ENCODE measurements at places on chromosomes 2 and 18.

GRCh38 chr2:206323486-206323885 is 49.0 kb downstream of the ZDBF2 start:
- no peak for DNase-seq

DNA sequence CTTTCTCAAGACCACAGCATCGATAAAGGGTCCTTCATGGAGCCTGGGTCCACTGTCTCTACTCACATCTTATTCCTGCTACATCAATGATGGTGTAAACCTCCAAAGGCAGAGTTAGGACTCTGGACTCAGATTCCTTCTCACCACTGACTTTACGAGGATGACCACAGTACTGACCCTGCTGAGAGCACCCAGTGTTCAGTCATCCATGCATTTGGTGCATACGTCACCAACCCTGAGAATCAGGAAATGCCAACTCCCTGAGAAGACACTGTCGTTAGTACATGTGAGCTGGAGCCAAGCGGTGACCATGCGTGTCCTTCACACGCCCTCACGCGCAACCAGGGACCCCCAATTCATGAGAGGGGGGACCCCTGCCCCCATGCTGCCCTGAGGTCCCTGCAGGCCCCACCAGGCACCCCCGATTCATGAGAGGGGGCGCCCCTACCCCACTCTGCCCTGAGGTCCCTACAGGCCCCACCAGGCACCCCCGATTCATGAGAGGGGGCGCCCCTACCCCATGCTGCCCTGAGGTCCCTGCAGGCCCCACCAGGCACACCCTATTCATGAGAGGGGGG is 178.4 kb upstream of the TPO start:
- no peak for DNase-seq

- no peak for DNase-seq
Measured at GRCh38 chr18:74791501-74792194, 194.0 kb downstream of the ZNF407 start.

DNA sequence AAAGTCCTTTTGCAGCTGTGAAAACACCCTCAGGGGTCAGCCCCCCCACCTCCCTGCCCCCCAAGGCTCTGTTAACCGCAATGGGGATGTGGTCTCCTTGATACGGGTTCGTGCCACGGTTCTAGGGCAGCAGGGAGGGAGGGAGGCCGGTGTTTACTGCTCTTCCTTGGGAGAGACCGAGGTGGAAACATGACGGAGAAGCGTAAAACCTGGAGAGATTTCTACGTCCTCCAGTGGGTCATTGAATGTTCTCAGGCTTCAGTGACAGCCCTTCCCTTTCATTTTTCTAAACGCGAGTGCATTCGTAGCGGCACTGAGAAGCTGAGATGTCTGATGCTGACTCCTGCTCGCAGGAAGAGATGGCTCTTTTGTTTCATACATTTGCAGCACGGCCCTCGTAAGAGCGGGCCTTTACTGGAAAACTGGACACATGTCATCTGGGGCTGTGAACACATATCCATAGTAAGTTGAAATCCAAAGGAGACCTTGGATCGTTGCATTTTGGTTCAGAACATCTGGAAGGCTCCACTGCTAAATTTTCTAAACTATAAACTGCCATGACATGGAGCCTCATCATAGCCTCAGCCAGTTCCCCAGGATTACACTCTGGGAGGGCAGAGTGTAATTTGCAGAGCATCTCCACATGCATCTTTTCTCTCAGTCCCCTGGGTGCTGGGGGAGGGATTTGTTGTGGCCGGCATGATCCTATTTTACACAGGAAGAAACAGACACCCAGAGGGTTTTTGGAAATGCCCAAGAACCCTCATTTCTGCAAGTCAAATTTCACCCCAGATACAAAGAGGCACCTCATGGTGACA is 40.6 kb upstream of the HDAC4 start:
- no peak for DNase-seq

GRCh38 chr2:150485871-150486538 is 1.5 kb downstream of the RND3 start:
- DNase-seq: peak; percentile 12

DNA sequence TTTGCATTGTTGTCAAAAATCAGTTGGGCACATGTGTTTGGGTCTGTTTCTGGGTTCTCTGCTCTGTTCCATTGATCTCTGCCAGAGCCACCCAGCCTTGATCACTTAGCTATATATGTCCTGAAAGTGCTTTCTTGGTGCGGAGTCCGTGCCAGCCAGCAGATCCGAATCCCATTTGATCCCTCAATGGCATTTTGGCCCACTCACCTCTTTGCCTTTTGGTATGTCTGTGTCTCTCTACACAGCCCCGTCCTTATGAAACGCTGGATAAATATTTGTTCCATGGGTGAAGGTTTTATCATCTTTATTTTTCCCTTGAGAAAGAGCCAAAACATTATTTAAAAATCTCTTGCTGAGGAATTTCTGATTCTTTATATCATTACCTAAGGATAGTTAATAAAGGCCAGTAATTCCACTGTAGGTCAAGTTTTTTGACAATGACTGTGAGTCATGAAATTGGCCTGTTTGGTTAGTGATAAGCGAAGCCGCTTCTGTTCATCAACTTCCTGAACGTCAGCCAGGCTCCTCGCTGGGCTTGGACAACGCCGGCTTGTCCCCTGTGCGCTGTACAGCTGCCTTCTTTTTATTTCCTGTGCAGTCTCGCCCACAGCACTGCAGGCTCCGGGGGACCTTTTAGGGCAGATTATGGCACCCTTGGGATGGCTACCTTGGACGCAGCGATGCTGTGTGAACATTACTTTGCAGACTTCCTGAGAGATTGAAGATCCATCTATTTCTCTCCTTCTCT is 24.9 kb downstream of the MTCL1 start:
- no peak for DNase-seq

- no peak for DNase-seq
Measured at GRCh38 chr2:205170399-205170798, 511.9 kb upstream of the NRP2 start.

DNA sequence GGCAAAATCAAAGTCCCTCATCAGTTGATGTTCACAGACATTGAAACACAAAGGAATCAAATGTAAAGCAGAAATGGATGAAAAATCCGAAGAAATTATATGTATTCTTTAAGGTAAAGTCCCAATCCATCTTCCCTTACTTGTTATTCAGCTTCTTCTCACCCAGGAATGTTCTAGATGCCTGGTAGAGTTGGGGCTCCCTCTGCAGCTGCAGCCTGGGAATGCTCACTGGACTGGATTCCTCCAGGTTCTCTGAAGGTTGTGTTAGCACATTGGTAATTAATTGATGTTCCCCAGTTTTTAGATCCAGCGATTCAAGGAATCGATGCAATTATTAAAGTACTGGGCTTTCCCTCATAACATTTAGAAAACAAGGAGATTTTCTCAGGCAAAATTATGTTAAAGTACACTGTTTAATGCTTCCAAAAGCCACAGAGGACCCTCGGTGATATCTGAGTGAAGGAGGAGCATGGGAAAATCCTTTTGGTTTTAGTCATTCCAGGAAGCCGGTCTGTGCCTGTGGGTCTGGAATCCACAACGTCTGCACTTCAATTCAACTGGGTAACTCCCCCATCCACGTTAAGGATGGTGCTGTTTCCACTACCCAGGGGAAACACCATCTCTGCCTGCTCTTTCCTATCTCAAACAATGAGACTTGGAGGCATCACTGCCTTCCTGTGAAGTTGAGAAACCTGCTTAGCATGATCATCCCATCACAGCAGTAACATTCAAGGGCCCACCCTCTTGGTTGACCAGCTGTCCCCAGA is 22.0 kb downstream of the NTSR2 start:
- DNase-seq: no peak

- DNase-seq: no peak
Measured at GRCh38 chr2:8993902-8994278, 9.6 kb downstream of the MBOAT2 start.

DNA sequence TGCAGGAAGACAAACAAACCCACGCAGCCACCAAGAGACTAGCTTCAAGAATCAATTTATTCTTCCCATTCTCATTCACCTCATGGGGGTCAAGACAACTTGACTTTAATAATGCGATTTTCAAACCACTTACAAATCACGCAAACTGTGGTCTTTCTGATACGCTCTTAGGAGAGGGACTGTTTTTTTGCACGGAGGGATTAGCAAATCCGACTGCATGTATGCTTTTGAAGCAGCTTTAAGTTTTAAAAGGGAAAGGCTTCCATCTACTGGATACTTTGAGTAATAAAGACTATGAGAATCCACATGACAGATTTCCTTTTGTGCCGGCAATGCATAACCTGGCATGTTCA is 322.9 kb upstream of the KCNJ3 start:
- no peak for DNase-seq

GRCh38 chr2:232838406-232838874 is 31.6 kb upstream of the SNORC start:
- DNase-seq: no peak

- DNase-seq: no peak
Measured at GRCh38 chr2:174613531-174613930, 15.9 kb upstream of the WIPF1 start.

DNA sequence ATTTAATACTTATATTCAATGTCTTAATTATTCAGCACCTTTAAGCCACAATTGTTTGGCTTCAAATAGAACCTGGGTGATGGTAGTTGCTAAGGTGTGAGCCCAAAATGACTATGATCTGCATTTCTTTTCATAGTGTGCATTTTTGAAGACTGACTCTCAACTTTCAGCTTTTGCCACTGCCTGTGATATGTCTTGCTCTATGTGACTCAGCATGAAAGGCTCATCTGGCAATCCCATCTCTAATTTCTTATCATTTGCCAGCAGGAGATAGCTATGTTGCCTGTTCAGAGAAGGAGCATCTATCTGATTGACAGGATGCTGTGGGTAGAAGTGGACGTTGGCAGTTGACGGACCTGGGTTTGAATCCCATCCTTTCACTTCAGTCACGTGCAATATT is 34.5 kb upstream of the CCDC93 start:
- no peak for DNase-seq

DNA sequence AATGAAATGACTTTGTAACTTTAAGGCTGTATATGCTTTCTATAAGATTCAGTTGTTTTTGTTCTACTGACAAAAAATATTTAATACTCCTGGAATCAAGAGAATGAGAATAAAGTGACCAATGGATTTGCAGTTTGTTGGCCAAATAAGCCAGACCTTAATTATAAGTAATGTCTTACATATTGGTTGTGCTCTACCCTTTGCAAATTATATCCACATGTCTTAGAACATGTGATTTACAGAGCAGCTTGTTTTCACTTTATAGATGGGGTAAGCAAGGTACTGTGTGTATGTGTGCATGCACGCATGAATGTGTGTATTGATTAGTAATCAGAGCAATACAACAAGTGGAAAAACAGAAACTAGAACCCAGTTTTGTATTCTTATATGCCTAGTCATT is 59.1 kb downstream of the RMDN2 start:
- DNase-seq: no peak

DNA sequence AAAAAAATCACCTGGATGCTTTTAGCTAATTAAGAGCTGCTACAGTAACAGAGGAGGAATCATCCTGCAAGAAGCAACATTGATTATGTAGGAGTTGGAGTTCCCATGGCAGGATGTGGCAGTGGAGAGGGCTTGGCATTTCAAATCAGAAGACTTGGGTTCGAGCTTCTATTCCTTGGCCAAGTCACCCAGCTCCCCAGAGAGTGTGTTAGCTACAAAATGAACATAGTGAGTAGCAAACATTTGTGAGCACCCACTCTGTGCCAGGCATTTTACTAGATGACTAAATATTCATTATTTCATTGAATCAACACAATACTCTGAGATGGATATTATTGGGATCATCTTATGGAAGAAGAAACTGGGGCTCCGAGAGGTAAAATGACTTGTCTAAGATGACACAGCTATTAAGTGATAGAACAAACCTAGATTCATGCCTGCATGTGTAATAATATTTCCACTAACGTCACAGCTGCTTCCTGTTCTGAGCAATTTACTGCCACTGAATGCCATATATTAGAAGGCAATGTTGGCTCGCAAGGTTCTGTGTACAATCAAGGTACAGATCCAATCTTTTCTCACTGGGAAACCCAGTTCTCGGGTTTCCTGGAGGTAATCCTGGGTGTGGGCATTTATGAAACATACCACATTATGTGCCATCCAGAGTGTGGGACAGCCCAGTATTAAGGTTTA is 18.0 kb downstream of the NTSR2 start:
- no peak for DNase-seq

DNA sequence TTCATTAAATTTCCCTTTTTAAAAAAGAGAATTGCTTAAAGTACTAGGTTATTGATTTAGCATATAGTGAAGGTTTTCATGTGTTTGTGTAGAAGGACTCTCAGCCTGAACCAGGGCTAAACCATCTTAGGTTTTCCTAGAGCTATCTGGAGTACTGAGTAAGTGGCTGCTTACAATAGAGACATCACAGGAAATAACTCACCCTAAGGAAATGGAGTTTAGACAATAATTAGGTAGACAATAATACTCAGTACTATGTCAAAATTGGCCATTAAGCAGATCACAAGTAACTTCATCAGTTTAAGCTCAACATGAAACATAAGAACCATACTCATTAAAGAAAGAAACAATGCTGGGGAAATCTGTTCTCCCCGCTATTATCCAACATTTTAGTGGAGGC is 240.0 kb downstream of the RND3 start:
- DNase-seq: no peak

DNA sequence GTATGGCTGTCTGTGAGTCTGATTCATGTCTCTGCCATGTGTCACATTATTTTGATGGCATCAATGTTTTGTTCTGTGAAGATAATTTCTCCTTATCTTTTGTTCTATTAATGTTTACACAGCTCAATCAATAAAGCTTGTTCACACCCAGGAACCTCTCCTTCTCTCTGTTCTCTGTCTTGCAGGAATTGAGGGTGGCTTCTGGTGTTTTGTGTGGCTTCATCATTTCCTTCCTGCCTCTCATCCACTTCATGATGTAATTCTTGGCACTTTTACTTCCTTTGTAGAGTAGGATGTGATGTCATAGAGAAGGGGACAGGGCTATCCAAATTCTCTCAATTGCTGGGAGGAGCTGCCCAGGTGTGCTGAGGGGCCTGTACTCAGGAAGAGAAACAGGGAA is 27.2 kb downstream of the ASXL3 start:
- no peak for DNase-seq

DNA sequence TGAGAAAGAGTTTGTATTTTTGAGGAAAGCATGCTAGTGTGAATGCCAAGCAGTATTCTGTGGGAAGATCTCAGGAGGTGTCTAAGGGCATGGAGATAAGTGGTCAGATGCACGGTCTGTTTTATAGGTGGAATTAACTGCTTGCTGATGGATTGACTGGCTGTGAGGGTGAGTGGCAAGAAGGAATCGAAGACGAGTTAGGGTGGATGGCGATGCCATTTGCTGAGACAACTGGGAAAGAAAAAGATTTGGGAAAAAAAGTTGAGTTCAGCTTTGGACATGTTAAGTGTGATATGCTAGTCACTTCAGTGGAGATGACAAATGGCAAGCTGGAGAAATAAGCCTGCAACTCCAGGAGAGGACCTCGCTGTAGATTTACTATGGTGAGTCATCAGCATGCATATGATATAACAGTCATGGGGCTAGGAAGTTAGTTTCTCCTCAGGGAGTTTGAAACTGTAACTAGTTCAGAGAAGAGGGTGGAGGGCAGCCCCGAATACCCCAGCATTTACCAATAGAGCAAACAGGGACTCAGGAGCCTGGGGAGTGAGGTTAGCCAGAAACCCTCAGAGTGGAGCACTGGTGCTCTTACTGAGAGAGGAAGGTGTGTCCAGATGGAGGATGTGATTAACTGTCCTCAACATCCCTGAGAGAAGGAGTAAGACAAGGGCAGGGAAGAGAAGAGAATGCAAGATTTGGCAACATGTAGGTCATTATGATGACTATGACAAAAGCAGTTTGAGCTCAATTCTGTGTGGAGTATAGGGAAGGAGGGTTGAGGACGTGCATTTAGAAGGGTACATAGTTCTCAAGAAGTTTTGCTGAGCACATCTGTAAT is 2.0 kb upstream of the HK2 start:
- DNase-seq: no peak

All from hypothalamus (tissue), 51 donors.